ENCODE measurements at places on chromosomes 5 and 9.
A peak's percentile ranks its signal among the peaks of the same experiment; 100 is the strongest.

DNA sequence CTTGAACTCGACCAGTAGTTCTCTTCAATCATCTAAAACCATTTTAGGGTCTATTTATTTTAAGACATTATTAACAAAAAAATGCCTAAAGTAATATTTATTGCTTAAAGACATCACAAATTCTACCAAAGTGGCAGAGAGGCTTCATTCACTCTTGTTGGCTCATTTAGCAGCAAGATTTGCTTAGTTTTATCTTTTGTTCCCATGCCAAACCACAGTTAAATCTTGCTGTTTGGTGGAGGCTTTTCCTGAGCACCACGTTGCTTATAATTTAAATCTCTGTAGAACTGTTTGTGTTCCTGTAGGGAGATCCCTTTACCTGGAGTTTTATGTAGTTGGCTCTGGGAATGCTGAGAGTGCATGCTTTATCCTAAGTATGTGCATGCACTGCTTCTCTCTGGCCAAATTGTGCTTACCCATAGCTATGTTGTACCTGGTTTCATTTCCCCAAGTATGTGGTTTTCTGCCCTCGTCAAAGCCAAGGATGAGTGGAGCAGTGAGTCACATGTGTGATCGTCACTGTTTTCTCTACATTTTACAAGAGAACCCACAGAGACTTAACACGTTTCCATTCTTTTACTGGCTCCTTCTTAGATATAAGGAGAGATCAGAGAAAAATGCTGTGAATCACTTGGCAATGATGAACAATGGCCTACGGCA, 42.1 kb upstream of the MAST4 start:
- no peak for DNase-seq

GRCh38 chr9:90808890-90809685, 7.5 kb downstream of the SYK start:
- DNase-seq: no peak

- no peak for DNase-seq
Measured at GRCh38 chr9:85001925-85002324, 332.4 kb downstream of the NTRK2 start.

- no peak for DNase-seq
Measured at GRCh38 chr9:106277966-106278365, 583.6 kb downstream of the TMEM38B start.

DNA sequence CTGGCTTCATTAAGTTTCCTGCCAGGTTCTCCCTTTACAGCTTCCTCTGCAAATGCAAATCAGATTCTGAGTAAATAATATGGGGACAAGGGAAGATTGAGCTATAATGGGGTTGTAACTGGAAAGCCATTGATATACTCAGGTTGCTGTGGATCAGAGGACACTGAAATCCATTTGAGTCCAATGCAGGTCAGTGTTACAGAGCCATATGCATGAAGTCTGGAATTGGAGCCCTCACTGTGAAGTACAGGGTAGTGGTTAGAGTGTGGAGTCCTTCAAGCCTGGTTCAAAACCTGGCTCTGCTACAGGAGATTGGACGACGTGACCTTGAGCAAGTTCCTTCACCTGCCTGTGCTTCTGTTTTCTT, 48.7 kb downstream of the TIMD4 start:
- DNase-seq: no peak

GRCh38 chr9:69107771-69108170, 66.3 kb upstream of the TJP2 start:
- no peak for DNase-seq

DNA sequence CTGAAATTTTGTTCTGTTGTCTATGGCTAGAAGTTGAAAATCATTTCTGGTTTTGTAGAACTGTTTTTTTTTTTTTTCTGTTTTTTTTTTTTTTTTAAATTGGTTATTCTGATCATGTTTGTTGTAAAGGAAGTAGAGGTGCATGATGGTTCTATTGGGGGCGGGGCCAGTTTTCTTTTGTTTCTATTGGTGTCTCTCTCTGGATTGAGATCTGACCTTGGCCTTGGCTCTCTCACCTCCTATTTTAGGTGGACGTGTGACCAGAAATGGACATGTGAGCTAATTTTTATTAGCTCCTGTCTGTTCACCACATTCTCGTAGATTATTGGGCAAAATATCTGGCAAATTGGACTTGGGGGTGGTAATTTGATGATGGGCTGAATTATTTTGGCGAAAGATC, 3.2 kb downstream of the ZNF618 start:
- DNase-seq: no peak

- no peak for DNase-seq
Measured at GRCh38 chr9:11064909-11065308, 452.1 kb upstream of the PTPRD start.

DNA sequence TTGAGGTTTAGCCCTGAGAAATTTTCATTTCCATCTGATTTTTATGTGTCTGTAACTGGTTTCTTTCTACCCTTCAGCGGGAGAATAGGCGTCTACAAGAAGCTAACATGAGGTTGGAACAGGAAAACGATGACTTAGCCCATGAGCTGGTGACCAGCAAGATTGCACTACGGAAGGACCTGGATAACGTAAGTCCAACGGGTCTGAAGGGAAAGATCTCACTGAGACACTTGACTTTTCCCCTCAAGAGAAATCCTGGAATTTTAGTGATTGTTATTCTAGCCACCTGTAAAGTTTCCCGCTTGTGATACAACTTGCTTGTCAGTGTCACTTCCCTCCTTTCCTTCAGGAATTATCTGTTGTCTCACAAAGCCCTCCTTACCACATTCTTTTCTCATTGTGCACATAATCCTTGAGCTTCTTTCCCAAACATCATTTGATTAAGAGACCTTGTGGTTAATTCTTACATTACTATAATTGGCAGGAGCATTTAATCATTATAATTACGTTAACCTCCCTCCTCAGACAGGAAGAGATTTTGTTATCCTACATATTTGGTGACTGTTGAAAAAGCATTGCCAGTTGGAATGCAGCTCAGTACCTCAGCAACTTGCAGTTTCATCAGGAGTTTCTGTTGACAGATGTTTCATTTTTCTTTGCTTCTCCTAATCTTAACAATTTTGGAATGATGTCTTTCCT, 56.9 kb downstream of the GPR21 start:
- DNase-seq: no peak

- DNase-seq: no peak
Measured at GRCh38 chr9:132562306-132562573, 20.2 kb upstream of the BARHL1 start.

DNA sequence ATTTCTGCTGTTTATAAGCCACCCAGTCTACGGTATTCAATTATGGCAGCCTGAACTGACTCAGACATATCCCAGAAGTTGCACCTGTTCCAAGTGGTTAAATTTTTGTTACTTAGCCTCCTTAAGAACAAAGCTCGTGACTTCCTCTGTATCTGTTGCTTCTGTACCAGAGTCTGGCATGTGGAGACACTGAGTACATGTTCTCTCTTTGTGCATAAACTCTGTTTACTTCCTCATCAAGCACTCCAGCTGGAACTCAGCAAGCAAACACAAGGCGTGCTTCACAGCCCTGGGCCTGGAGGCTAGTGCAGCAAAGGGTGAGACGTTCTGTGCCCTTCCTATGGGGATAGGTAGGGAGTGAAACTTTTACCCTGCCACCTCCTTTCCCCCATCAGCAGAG, 19.0 kb downstream of the C9orf152 start:
- DNase-seq: no peak

- no peak for DNase-seq
Measured at GRCh38 chr5:6572086-6572824, 60.6 kb downstream of the NSUN2 start.

- DNase-seq: no peak
Measured at GRCh38 chr5:133062276-133062675, 10.5 kb downstream of the HSPA4 start.

GRCh38 chr9:85040146-85040545, 370.6 kb downstream of the NTRK2 start:
- DNase-seq: no peak

DNA sequence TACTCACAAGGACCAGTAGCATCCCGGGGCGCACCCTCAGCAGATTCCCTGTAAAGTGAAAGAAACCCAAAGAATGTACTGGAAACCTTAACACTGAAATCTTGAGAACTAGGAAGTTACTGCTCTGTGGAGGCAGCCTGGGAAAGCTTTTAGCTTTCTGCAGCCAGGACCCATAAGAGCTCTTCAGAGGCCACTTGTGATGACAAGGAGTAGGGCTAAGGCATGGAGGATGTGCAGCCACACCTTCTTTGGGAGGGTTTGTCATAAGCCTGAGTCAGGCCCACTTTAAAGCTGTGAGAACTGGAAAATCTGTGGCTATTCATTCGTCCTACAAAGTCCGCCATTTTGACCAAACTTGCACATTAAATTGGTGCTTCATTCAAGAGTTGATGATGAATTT, 291.1 kb upstream of the TLE4 start:
- DNase-seq: no peak

- no peak for DNase-seq
Measured at GRCh38 chr9:15070716-15071115, 160.5 kb upstream of the FREM1 start.

DNA sequence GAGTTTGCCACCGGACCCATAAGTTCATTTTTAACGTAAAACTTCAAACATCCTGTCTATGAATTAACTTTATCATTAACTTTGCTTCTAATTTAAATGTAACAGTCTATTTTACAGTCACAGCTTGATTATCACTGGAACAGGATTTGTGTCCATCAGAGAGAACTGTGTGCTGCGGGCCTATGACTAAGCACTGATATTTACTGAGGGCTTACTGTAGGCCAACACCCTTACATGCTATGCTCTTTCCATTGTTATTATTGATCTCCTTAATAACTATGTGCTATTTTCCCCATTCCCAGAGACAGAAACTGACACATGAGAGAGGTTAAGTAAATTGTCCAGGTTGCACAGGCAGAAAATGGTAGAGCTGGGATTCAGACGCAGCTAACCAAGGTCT, 24.0 kb upstream of the GPR151 start:
- no peak for DNase-seq

- DNase-seq: no peak
Measured at GRCh38 chr5:120162321-120162720, 301.8 kb upstream of the PRR16 start.

GRCh38 chr9:33682551-33682950, 112.8 kb upstream of the PRSS3 start:
- DNase-seq: no peak

GRCh38 chr9:4572184-4572826, 82.0 kb downstream of the SLC1A1 start:
- DNase-seq: no peak

DNA sequence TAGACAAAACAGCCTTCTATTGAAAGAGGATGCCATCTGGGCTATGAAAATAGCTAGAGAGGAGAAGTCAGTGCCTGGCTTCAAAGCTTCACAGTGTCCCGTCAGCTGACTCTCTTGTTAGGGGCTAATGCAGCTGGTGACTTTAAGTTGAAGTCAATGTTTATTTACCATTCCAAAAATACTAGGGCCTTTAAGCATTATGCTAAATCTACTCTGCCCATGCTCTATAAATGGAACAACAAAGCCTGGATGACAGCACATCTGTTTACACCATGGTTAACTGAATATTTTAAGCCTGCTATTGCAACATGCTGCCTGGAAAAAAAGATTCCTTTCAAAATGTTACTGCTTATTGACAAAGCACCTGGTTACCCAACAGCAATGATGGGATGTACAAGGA, 309.1 kb downstream of the NTRK2 start:
- DNase-seq: no peak

DNA sequence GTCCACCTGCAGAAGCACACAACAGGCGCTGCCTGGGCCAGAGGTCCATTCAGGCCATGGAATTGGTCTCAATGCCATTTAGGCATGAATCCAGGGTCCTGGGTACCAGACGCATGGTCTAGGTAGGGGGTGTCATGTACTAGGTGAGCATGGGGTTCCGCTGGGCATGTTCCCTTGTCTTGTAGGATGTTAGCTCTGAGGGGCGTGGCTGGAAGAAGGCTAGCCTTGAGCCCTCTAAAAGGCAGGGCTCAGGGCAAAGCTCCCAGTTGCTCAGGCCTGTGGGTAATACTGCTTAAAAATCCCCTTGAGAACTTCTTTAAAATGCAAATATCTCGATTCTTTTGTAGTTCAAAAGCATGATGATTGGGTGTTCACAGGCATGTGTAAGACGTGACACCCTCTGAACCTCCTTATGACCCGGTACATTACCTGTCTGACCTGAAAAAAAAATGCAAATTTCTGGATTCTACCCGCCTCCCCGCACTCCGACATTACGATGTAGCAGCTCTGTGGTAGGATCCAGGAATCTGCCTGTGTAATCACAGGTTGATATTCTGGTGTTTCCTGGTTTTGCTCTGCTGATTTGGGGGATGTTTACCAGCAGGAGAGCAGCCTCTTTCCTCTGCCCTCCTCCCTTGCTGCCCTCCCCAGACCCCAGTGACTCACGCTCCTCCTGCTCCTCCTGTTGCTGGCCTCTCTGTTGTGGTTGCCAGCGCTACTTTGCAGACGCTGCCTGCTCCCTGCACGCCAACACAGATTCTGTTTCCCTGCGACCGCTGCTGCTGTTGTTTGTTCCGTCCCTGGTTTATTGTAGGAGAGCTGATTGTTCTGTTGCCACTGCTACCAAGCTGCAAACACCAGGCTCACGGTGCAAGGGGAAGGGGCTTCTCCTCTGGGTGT, 5.7 kb downstream of the TMC1 start:
- peak; percentile 55 for DNase-seq

- no peak for DNase-seq
Measured at GRCh38 chr5:63564789-63565188, 397.5 kb downstream of the HTR1A start.

DNA sequence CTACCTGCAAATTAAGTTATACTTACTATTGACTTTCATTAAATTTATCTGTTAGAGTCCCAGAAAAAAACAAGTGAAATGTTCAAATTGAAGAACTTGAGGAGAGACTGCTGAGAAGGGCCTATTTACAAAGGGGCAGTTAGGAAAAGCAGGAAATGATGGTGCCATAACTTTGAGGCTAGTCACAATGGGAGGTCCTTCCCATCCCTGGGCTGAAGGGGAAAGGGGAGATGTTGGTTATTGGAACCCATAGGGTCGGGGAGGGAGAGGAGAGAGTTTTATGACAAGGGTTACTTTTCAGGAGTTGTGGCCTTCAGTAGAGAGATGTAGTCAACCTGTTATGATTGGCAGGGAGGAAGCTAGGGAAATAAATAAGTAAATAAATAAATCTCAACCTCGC, 169.1 kb downstream of the DMRT2 start:
- DNase-seq: no peak

GRCh38 chr9:27433631-27434325, 90.3 kb upstream of the IFNK start:
- DNase-seq: no peak

DNA sequence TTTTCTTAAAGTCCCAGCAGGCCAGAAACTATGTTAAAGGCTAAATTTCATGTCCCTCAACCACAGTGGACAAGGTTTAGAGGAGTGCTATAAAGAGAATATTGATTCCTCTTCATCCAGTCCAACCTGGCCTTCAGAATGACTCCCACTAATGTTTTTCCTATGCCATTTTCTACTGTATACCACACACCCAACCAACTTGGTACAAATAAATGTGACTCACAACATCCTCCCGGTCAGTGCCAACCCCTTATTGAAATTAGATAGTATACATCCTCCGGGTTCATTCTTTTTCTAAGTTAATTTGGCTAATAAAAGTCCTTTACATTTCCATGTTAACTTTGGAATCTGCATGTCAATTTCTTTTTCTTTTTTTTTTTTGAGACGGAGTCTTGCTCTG, 215.1 kb downstream of the TSSK1B start:
- DNase-seq: no peak

GRCh38 chr9:126980231-126980630, 65.6 kb downstream of the RALGPS1 start:
- no peak for DNase-seq
